Hepatocyte (in vitro differentiated cells): ENCODE measurements at places on chromosomes 7 and 10.

GRCh38 chr10:30818010-30818660, 188.6 kb upstream of the LYZL2 start:
- no peak for DNase-seq

- no peak for DNase-seq
These were observed 16.0 kb downstream of the EGFR start for GRCh38 chr7:55034776-55035175.

DNA sequence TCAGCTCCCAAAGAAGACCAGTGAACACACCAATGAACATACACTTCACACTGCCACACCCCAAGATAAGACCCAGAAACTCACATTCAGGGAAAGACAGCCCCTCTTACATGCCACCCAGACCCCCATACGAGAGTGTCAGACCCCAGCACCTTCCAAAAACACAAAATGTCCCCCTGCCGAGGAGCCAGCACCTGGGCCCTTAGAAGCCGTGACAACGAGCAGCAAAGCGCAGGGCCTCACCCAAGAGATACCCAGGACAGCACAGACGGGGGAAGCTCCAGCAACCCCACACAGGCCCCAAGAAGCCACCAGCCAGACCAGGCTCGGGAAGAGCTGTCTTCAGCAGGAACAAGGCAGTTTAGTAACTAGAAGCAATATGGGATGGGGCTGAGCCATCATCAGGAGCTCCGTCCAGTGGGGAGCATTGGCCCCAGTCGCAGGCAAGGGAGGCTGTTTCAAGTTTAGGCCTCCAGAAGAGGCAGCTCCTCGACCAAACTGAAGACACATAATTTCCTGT, 243.6 kb downstream of the PTPRN2 start:
- DNase-seq: no peak

- no peak for DNase-seq
These were observed 14.8 kb downstream of the ZRANB1 start for GRCh38 chr10:124956764-124957163.

DNA sequence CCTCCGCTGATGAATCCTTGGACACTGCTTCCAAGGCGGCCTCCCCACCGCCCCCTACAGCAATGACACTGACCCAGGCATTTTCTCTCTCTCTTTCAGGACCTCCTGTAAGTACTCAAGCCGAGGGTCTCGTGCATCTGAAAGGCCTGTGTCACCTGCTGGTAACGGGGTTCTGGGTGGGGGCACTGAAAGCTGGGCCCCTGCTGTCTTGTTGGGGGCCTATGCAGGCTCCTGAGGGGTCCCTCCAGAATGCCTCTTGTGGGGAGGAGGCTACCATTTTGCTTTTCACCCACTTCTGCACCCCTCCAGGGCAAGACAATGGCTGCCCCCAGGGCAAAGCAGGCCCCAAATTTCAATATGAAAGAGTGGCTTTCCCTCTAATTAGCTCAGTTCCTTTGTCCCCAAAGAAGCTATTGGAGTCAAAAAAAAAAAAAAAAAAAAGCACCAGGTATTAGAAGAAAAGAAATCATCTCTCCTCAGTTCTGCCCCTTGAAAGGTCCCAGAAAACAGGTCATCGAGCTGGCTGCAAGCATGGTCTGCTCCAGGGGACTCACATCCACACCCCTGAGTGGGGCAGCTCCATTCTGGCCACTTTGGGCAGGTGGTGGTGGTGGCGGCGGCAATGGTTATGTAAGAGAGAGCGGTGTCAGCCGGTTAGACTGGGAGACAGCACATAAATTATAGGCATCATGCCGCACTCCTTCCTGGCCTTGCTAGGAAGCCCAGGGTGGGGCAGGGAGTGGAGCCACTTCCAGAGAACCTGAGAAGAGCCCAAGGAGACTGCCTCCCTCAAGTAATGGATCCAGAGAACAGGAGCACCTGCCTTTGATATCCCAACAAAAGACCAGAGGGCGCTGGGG, 66.2 kb downstream of the COL13A1 start:
- DNase-seq: no peak

DNA sequence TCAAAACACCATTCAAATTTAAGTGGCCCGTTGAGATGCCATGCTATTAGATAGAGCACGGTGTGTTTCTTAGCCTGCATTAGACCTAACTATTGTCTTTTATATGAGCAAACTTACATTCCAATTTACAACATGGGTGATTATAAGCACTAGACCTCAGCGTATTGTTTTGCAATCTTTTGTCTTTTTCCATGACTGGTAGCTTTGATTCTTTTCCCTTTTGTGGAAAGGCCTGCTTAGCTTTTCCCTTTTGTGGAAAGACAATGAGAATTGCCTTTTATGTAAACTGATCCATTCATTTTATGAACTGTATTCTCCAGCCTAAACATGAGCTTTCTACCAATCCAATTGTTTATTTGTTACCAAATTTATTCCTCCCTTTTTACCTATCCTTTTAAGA, 823.1 kb downstream of the CCSER2 start:
- no peak for DNase-seq

GRCh38 chr10:131816157-131816775, 84.5 kb upstream of the PPP2R2D start:
- no peak for DNase-seq

GRCh38 chr10:70512149-70512639, 33.6 kb downstream of the PALD1 start:
- no peak for DNase-seq

- DNase-seq: no peak
These were observed 328.9 kb downstream of the RPS24 start for GRCh38 chr10:78362406-78363022.

GRCh38 chr10:102016416-102016815, 39.6 kb downstream of the ARMH3 start:
- DNase-seq: no peak

DNA sequence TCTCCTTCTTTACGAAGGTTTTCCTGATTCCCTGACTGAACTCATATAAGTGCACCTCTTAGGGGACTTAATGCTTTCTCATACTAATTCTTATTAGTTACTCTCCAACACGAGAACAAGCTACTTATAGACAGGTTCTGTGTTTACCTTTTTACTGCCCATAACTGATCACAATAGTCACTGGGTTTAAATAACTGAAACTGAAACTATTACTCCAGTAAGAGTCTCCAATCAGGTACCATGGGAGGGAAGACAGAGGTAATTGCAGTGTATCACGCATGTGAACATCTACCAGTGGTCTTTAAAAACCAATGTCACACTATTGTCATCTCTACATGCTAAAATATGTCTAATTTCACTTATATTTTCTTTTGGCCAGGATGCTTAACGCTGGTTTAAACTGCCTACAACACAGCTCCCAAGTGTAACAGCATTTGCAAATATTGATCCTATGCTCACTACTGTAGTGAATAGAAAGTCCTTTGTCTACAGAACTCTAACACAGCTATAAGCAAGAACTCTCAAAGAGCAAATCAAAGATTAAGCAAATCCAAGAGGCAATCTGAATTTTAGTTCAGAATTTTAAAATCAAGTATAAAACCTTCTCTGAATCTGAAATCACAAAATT, 3.6 kb downstream of the GDI2 start:
- no peak for DNase-seq

GRCh38 chr10:120978589-120979252, 127.6 kb downstream of the WDR11 start:
- DNase-seq: peak; percentile 84

GRCh38 chr7:99395616-99396327, 12.6 kb downstream of the PDAP1 start:
- DNase-seq: no peak

GRCh38 chr10:116464257-116464656, 36.6 kb downstream of the PNLIPRP3 start:
- DNase-seq: no peak

- no peak for DNase-seq
These were observed 204.0 kb downstream of the FZD1 start for GRCh38 chr7:91468256-91468655.

DNA sequence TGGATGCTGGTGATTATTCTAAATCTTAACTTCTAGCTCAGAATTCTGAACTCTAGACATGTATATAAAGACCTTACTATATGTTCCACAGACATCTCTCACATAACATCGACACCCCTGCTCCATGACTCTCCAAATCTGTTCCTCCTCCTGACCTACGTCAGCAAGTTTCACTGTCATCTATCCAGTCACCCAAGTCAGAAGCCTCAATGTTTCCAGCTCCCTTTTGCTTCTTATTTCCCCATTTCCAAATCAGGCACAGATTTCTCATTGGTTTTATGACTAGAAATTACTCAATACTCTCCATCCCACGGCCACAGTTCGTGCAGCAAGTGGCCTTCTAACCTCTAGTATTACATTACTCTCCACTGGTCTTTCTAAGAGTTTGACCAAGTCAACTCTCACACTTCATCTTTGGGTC, 28.5 kb downstream of the EPC1 start:
- DNase-seq: no peak

GRCh38 chr7:46478046-46478445, 557.0 kb upstream of the IGFBP3 start:
- no peak for DNase-seq

GRCh38 chr10:68562661-68563570, 2.8 kb downstream of the TET1 start:
- peak; percentile 40 for DNase-seq

DNA sequence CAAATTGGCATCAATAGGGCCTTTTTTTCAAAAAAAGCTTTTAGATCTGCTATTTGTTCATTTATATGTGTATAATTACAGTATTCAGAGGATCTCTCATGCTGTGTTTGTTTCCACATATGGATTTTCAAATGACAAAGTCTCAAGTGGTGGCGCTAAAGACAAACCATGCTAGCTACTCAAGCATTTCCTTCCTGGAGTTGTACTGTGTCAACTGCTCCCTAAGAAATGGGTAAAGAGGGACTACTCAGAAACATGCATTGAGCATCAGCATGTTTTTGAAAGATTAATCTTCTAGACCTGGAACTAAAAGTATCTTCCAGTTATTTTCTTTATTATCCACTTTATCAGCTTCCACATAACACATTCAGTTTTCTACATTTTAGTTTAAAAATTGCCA, 12.7 kb downstream of the CNTNAP2 start:
- no peak for DNase-seq

DNA sequence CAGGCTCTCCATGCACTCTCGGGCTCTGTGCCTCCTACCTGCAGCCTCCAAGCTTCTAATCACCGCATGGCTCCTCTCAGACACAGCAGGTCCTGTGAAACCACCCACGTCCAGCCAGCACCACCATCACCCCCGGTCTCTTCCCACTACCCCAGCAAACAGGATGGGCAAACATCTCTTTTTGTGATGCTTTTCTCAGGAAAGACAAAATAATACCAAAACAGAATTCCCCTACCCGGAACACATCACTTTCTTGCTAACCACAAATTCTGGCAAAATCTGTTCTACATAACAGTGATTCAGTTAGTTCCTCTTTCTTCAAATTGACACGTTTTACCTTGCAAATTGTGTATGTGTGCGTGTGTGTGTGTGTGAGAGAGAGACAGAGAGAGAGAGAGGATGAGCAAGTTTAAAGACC, 6.5 kb downstream of the SNX8 start:
- no peak for DNase-seq

DNA sequence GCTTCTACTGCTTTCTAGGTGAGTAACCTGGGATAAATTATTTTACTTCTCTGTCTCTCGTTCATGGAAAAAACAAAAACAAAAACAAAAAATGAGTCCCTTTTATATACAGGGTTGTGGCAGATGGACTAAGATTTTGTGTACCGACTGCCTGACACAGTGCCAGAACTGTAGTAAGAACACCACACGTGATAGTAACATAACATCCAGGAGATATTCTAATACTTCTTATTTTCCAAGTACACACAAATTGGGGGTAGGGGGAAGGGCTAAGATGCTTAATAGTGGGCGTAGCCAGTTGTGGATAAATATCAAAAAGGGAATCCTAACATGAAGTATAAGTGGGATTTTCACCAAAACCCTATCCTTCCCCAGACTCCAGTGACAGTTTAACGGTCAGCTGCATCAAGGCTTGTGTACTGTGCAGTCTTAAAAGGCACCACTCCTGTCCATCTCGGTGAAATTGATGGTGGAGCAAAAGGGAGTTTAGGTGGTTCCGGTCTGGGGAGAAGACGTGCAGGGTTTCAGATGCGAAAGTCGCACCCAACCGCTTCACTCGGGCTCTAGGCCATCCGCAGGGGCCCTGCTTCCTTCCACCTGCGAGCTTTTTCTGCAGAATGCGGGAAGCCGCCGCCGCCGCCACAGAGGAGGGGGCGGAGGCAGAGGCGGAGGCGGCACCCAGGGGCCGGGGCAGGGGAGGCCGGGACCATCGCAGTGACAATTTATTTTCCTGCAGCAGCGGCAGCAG, at the start of gene STAMBPL1:
STAMBPL1 (plus strand) TSS at position 712 of the 748 bp plus-strand sequence. CDS start 21,464 bp downstream, outside the sequence.
- DNase-seq: peak; percentile 69

DNA sequence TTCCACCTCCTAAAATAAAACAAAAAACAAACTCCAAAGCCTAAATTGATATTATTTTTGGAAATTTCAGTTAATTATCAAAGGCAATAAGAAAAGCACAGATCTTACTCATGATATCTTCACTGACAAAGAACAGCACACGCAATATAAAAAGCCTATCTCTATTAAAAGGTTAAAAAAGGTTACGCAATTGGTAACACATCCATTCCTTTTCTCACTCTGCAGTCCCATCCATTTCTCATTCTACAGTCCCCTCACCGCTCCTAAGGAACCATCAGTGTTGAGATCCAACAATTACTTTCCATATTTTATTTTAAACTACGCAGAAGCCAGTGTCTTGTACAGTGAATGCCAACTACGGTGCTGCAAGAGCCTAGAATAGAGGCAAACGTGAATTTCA, 1.3 kb downstream of the SEC61G start:
- no peak for DNase-seq

DNA sequence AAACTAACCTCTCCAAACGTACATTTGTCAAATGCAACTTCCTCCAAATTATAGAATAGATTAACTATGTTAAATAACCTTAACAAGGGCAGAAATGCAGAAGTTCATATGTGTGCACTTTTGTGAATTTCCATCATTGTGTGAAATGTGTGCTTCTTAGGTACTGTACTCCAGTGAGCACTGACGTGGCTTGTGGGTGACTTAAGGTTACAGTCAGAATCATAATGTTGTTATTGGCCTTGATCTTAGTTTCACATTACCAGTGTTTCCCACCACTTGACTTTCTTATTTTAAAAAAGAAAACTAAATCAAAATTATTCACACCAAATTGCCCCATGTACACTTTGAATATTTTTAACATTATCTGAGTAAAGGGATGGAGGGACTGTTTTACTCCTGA, 155.1 kb upstream of the FZD8 start:
- no peak for DNase-seq

DNA sequence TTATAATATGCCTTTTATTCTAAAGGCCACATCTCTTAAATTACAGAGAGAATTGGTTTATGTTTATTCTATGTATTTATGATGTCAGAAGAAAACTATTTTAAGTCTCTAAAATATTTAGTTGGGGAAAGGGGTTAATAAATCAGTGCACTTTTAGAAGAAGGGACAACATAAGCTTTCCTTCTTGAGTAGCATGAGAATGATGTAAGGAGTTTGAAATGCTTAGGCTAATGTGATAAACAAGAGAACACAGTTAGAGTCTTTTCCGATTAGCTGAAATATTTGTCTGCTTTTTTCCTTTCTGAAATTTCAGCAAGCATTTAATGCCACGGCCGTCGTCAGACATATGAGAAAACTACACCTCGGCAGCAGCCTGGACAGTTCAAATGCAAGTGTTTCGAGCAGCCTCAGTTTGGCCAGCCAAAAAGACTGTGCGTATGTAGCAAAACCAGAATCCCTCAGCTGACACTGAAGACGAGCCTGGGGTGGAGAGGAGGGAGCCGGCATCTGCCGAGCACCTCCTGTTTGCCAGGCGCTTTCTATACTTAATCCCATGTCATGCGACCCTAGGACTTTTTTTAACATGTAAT, 176.2 kb downstream of the CCDC3 start:
- no peak for DNase-seq

GRCh38 chr10:92222603-92223262, 68.1 kb downstream of the CPEB3 start:
- no peak for DNase-seq
